IMR-90 (cell line): ENCODE measurements at places on chromosomes 5 and 9.

- DNase-seq: peak; percentile 55
Observed at GRCh38 chr9:111482694-111483438, 1.3 kb downstream of the ECPAS start.

GRCh38 chr5:111779922-111780292 is 22.9 kb upstream of the NREP start:
- peak; percentile 39 for DNase-seq

GRCh38 chr5:160250226-160250625 is 20.9 kb downstream of the FABP6 start:
- no peak for DNase-seq

GRCh38 chr9:38026021-38026809 is 42.8 kb downstream of the SHB start:
- peak; percentile 98 for DNase-seq

DNA sequence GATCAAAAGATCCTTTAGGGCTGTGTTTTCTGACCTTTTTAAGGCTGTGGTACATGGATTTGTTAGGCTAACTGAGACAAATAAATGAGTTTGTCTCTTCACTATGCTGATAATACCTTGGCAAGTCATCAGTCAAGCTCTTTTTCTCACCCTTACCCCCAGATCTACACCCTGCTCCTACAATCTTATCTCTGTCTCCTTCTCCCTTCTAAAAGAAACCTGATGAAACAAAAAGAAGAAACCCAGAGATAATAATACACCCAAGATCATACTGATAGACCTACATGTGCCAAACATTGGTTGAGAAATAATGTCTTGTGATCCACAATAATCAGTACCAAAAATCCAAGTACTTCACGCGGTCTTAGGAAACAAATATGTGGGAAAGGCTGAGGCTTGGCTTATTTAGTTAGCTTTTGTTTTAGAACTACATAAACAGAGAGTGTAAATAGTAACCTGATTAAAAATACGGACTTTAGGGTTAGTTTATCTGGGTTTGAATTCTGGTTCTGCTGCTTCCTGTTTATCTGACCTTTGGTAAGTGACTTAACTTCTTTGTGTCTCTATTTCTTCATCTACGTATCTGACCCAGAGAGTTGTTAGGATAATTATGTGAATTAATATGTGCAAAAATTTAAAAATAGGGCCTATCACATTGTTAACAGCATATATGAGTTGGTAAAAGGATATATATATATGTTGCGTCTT is 24.8 kb upstream of the PDCD1LG2 start:
- DNase-seq: no peak

DNA sequence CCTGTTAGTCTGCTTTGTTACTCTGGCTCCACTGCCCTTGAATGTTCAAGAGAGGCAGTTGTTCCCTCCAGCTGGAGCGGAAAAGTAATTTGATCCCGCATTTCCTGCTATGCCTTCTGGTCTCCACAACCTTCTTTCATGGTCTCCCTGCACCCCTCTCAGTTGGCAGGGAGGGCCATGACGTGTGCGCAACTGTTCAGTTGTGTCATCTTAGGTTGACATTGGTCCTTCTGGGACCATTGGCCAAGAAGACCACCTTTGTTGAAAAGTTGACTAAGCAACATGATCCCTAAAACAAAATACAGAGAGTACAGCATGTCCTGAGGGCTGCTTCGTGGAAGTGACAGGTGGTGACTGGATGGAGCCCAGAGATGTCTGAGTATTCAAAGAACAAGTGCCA is 192.5 kb upstream of the TUT7 start:
- DNase-seq: no peak

GRCh38 chr5:168047669-168048111 is 243.8 kb upstream of the WWC1 start:
- DNase-seq: no peak

GRCh38 chr5:66239034-66239433 is 94.9 kb downstream of the SREK1 start:
- DNase-seq: no peak

DNA sequence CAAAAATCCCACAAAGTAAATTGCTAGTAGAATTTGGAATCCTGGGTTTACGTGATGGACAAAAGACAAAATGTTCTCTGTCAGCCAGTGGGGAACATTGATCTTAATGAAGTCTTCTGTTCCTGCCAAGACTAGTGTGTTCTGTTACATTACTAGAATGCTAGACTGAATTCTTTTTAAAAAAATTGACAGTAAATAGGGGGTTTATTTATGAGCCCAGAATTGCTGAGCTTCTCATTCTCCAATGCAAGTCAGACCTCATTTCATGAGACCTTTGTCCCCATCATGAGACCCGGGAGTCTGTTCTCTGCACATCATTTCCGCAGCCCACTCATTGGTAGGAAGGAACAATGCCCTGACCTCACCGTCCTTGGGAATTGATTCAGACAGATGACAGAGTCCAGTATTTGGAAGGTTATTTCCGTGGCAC is 173.8 kb upstream of the OTULINL start:
- DNase-seq: no peak

- peak; percentile 59 for DNase-seq
Observed at GRCh38 chr5:92560698-92561401, 1020.2 kb downstream of the NR2F1-AS1 start.

GRCh38 chr5:374631-375335 is 53.3 kb downstream of the AHRR start:
- no peak for DNase-seq

GRCh38 chr5:157473383-157474320 is 13.6 kb downstream of the NIPAL4 start:
- peak; percentile 87 for DNase-seq

DNA sequence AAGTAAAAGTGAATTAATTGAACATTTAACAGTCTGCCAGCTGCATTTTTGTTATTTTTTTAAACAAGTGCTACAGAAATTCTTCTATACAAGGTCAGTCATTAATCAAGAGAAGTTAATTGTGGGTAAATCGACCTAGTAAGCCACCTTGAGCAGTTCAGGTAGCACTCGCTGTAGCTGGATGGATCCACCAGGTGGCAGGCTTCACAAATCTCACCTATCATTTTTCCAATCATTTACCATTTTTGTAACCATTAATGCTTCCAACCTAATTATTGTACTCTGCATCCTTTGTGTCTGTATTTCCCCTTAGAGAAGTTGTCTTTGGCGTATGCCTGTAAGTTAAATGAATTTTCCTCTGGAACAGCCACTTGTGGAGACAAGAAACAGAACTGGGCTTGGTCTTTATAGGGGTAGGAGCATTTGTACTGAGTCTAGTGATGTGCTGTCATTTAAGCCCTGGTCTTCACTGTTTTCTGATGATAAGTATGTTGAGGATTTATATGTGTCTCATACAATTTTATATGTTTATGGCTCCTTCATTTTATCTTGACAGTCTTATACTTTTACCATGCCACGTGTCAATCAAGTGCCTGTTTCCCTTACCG is 39.5 kb downstream of the CD180 start:
- peak; percentile 32 for DNase-seq

DNA sequence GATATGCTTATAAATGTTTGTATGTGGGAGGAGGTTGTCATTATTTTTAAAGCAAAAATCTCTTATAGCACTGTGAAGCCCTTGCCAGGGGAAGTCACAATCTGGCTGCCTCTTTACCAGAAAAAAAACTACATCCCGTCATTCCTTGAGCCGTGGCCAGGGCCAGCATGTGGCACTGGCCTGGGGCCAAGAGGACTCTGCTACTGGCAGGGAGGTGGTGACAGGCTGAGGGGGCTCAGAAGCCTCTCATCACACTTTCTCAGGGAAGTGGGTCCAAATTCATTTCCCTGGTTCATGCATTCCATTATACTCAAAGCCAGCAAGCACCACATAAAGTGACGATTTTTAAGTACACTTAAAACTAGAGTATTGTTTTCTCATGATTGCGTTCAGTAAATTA is 457.3 kb downstream of the ZNF608 start:
- no peak for DNase-seq

DNA sequence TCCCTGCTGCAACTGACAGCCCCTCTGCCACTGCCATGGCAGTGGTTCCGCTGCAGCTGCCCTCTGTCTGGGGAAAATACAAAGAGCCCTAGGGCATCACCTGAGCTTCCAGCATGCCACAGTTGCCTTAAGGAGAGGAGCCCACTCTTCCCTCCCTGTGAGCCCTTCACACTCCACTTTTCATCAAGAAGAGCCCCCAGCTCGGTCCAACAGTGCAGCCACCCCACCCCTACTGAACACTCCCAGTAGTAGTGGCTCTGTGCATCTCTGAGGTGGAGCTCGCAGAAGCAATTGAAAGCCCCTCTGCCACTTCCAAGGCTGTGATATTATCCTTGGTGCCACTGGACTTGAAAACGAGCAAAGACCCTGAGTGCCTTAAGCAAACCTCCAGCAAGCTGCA is 696.8 kb upstream of the COX7C start:
- DNase-seq: no peak

GRCh38 chr5:88746438-88746882 is 136.5 kb downstream of the MEF2C start:
- DNase-seq: no peak

- DNase-seq: no peak
Observed at GRCh38 chr5:124772457-124773200, 26.2 kb upstream of the ZNF608 start.

DNA sequence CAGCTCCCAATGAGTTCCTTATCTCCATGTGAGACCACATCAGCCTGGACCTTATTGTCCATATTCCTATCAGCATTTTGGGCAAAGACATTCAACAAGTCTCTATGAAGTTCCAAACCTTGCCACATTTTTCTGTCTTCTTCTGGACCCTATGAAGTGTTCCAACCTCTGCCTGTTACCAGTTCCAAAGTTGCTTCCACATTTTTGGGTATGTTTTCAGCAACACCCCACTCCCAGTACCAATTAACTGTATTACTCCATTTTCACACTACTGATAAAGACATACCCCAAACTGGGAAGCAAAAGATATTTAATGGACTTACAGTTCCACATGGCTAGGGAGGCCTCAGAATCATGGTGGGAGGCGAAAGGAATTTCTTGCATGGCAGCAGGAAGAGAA is 548.5 kb downstream of the CHSY3 start:
- no peak for DNase-seq

- DNase-seq: no peak
Observed at GRCh38 chr9:137390553-137391410, 32.2 kb downstream of the EXD3 start.

- DNase-seq: peak; percentile 75
Observed at GRCh38 chr9:88197016-88197415, 58.7 kb upstream of the SPATA31C2 start.

GRCh38 chr5:143406408-143406807 is 2.9 kb upstream of the NR3C1 start:
- no peak for DNase-seq

GRCh38 chr5:73792687-73793320 is 166.8 kb downstream of the ARHGEF28 start:
- DNase-seq: peak; percentile 76

GRCh38 chr9:104482921-104483570 is 21.0 kb upstream of the OR13F1 start:
- no peak for DNase-seq

DNA sequence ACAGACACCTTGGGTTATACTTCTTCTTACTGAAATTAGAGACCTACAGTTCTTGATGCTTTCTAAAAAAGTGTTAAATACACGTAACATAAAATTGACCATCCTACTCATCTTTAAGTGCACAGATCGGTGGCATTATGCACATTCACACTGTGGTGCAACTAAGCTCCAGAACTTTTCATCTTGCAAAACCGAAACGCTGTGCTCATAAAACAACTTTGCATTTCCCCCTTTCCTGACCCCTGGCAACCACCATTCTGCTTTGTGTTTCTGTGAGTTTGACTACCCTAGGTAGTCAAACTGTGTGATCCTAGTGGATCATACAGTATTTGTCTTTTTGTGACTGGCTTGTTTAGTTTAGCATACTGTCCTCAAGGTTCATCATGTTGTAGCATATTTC is 3.9 kb downstream of the MVB12B start:
- no peak for DNase-seq

- no peak for DNase-seq
Observed at GRCh38 chr5:68214482-68215207, 911 bp upstream of the PIK3R1 start.

DNA sequence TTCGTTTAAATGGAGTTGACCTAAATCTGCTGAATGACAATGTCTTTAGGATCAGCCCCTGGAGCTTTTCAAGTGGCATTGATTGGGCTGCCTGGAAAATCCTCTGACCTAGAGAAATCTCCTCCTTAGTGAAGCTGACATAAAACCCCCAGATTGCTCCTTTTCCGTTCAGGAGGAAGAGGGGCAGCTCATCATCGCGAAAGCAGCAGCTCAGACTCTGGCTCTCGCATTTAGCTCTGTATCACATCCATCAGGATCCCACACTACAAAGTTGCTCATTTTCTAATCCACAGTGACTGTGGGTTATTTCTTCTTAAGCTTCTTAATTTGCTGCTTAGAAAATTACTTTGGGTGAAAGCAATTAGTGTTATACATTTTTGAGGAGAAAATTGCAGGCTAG is 373.7 kb downstream of the ENC1 start:
- DNase-seq: no peak

GRCh38 chr9:5871785-5872184 is 18.9 kb upstream of the MLANA start:
- DNase-seq: no peak

DNA sequence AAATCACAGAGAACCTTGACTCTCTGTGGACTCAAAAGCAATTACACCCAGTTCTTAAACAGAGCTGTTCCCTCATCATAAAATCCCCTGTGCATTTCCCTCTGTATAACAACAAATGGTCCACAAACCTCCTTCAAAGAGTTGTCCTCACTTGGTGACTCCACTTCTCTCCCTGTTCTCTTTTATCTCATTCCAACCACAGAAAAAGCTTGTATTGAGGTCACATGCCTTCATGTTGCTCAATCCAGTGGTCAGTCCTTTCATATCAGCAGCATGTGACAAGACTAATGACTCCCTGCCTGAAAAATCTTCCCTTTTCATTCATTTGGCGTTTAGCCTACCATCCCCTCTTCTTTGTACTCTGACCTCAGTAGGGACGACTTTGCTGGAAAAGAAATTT is 158.0 kb downstream of the DEPDC1B start:
- DNase-seq: peak; percentile 50

- no peak for DNase-seq
Observed at GRCh38 chr9:93236541-93237206, 52.7 kb downstream of the WNK2 start.

- no peak for DNase-seq
Observed at GRCh38 chr5:139872052-139872766, 76.6 kb downstream of the PSD2 start.

GRCh38 chr9:124296796-124297550 is 39.2 kb downstream of the NEK6 start:
- no peak for DNase-seq

- DNase-seq: no peak
Observed at GRCh38 chr5:67971971-67972821, 243.4 kb upstream of the PIK3R1 start.
